ENCODE measurements at places on chromosomes 13 and 19.
A peak's percentile ranks its signal among the peaks of the same experiment; 100 is the strongest.

- DNase-seq, result peak; percentile 66
These were observed 6.5 kb upstream of the LIPE start for GRCh38 chr19:42433503-42434260.

DNA sequence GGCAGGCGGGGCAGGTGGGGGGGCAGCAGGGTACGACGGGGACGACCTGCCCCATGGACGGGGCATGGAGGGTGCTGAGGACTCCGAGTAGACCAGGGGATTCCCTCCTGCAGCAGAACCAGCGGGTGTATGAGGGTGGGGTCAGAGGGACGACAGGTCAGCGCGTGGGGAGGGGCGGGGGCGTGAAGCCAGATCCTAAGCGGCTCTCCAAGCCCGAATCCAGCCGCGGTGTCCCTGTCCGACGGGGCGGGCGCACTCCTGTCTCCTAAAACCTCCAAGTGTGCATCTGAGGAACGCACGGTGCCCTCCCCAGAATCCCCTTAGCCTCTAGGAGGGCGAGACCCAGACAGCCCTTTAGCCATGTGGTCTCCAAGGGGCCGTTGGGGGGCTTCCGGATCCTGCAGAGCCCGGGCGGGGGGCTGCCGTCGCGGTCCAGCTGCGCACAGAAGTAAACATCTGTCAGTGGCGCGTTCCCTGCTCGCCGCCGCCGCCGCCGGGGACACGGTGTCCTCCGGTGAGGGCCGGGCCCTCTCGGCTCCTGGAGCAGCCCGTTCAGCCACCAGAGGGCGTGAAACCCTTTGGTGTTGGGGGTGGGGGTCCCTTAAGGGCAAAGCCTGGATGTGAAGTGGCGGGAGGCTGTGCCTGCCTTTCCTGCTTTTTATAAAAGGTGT is 730 bp downstream of the NRTN start:
- peak; percentile 43 for DNase-seq

GRCh38 chr13:45109102-45109720 is 11.1 kb upstream of the GTF2F2 start:
- peak; percentile 90 for DNase-seq

DNA sequence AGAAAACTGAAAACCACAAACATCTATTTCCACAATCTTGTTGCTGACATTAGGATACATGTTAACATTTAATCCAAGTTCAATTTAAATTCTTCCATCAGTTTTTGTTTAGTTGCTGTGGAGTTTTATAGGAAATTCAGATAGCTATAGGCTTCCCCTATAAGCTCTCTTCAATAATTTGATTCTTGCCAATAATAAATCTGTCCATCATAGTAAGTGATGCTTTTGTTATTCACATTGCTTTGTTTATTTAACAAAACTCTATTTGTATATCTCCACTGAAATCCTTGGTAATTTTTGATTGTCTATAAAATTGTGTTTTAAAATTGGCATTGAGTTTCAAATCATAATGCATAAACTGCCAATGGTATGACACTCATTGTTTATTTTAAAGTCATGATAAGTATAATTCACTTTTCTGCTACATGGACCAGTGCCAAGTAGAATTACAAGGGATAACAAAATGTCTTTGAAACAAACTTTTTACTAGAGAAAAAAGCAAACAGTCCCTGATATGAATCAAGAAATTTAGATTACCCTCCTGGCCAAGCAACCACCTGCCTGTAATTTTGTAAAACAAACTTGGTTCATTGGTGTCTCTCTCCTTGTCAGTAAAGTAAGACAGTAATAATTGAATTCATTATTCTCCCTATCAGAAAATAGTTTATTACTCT is 577.3 kb upstream of the GPC6 start:
- DNase-seq, result no peak

DNA sequence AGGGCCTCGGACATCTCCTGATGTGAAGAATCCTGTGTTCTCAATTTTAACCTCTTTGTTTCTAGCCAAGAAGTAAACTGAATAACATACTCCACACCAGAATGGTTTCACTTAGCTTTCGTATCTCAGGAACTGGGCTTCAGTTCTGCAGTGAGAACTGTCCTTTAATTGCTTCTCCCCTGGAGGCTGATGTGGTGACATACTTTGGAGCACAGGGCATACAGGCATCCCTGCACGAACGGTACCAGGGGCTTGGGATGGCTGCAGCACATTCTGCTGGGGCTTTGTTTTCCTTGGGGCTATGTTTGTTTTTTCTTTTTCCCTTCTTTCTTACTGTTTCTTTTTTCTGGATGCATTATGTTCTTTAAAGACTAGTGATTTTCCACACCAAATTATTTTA is 230.5 kb downstream of the TM9SF2 start:
- no peak for DNase-seq

- DNase-seq, result peak; percentile 34
These were observed 10.5 kb downstream of the KLF5 start for GRCh38 chr13:73069206-73069805.
